ENCODE measurements at places on chromosomes 4 and X.

GRCh38 chr4:10879411-10880110, 195.0 kb upstream of the CLNK start:
- DNase-seq: no peak

GRCh38 chr4:152482211-152482610, 53.7 kb downstream of the FBXW7 start:
- no peak for DNase-seq

DNA sequence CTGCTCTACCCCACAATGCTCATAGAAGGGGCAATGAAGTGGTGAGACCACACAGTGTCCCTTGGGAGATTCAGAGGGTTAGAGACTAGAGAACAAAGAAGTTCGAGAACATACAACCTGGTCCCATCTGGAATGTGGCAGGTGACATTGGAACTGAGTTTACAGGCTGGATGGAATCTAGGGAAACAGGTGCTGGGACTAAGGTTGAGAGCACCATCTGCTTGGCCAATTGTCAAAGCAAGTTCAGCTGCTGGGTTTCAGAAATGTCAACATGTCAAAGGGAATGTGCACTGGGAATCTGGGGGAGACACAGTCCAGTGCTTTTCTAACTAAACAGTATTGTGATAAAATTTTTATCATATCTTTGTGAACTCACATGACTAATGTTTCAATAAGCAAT, 15.9 kb upstream of the FAM13A start:
- DNase-seq: no peak

DNA sequence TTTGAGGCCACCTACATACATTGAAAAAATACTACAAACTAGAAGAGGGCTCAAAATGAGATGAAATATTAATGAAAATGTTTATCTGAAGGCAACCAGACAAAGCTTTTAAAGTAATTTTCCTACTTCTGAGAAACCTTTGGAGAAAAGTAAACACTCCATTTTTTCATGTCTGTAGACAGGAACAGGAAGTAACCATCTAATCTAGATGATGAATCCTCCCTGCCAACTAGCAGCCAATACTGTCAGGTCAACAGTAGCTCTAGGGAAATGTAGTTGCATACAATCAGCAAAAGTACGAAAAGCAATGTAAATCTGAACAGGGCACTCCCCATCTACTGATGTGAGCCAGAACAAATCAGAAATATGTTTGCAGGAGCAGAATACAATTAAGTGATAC, 49.0 kb downstream of the AMMECR1 start:
- no peak for DNase-seq

DNA sequence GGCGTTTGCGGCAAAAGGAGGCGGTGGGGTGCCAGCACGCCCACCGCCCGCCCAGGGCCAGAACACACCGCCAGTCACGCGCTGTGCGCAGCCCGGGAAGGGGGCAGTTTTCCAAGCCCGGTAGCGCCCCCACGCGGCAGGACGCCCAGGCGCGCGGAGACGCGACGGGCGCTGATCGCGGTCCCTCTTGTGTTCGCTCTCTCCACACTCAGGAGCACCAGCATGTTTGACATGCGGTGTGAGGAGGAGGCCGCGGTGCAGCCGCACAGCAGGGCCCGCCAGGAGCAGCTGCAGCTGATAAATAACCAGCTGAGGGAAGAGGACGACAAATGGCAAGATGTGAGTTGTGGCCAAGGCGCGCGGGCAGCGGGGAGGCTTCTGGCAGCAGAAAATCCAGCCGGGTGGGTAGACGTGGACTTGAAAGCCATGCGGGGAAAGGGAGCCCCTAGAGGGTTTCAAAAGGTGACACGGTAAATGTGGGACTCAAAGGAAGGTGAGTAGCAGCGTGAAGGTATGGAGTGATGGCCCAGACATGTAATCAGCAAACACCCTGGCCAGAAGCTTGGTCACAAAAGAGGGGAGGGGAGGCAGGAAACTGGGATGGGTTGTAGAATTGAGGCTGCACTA, 104.1 kb downstream of the PHOX2B start:
- peak; percentile 87 for DNase-seq

DNA sequence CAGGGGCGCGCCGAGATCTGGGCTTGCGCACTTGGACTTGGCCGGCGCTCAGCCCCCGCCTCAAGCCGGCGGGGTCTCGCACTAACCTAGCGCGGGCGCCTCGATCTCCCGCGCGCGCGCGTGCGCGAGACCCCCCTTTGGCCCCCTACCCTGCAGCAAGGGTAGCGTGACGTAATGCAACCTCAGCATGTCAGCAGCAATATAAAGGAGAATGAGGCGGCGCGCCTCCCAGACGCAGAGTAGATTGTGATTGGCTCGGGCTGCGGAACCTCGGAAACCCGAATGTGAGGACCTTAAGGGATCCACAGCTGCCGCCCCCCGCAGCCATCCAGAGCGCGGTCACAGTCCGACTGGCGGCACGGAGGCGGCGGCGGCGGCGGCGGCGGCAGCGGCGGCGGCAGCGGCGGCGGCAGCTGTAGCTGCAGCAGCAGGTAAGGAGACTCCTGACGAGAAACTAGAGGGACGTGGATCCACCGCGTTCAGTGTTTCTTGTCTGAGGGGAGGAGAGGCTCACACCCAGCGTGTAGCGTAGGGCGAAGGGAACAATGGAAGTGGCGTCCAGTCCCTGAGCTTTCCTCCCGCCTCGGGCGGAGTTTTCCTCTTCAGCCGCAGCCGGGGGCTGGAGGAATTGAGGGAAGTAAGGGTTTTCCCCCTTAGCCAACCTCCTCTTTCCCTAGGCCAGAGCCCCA, at the start of the genes SATL1 and ZNF711:
SATL1 (minus strand) TSS at position 19 of the 689 bp plus-strand sequence. CDS start 134,811 bp downstream, outside the sequence.
ZNF711 (plus strand) TSS at position 231 of the 689 bp plus-strand sequence. CDS start 3,582 bp downstream, outside the sequence.
- peak; percentile 88 for DNase-seq

DNA sequence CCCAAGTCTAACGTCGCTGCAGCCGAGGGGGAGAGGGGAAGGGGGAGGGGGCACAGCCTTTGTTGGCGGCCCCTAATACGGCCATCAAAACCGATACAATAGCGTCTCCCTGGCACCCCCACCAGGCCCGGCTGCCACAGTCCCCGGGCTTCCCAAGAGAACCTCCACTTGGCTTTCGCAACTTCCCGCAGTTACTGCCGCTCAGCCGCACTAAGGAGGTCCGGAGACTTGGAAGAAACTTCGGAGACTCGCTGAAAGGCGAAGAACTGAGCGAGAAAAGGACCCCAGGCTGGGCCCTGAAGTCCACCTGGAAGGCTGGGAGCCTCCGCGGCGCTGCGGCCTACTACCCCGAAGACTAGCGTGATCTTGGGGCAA, 2.8 kb downstream of the NKX6-1 start:
- DNase-seq: no peak

DNA sequence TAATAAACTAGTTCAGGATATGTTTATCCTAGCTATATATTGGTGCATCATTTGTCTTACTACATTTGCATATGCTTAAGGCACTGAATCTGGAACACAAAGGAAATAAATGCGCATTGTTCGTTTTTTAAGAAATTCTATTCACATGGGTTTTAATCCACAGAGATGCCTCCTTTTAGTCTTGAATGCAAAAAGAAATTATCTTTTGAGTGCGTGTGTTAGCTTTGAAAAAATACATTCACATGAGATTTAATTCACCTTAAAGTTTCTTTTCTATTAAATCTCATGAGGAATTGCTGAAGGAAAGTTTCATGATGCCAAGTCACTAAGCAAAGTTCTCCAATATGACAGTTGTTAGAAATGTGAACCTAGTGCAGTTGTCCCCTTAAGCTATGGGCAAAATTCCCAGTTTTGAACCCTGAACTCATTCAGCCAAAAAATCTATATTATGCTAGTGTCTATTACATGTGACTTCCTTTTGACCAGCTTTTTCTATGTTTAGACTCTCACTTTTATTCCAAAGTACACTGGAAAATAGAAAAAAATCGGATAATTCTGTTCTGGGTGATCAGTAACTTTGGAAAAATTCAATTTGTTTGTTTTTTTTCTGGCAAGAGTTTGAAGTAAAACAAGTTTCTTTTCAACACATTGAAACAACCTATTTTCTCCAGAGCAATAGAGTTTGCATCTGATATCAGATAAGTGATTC, 426.2 kb upstream of the MAGEB2 start:
- DNase-seq: no peak

GRCh38 chr4:36026348-36026880, 217.9 kb downstream of the ARAP2 start:
- no peak for DNase-seq

- DNase-seq: no peak
Observed at GRCh38 chr4:165364452-165365080, 14.2 kb upstream of the CPE start.

DNA sequence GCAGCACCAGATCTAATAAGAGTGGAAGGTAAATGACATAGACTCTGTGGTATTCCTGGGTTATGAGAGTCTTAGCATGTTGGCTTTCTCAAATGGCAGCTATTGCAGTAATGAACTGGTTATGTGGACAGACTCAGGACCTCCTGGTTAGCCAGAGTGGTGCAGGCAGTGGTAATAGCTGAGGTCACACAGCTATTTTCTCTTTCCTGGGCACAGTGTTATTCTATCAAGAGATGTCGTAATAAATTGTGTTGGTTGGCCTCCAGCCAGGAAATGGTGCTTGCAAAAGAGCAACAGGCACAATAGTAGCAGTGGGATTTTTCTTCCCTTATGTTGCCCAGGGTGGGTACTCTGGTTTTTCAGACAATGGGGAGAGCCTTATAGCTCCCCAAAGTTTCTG, 279.2 kb upstream of the FGF16 start:
- no peak for DNase-seq

GRCh38 chr4:1512738-1513660, 106.8 kb upstream of the NKX1-1 start:
- DNase-seq: no peak

Measured in femur (tissue), 1 donor.